ENCODE measurements at places on chromosomes 4 and X.

DNA sequence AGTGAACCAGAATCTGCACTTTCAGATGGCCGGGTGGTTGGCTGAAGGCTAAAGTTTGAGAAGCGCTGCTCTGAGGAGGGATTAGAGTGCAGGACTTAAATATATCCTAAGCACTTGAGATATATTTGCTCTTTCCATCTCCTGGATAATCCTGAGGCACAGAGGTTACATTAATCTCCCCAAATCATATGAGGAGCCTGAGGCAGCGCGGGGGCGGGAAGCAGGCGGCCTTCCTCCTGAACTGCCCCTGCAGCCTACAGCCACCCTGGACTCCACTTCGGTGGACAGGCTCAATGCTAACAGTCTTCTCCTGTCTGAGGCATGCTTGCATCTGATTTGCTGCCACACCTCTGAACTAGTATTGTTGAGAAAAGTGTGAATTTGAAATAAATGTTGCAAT, 72.5 kb downstream of the AFAP1 start:
- peaks cover 13% of the 10 kb centered on the region for H3K36me3 ChIP-seq
- no peak overlapping the region for H3K4me3 ChIP-seq
- DNase-seq: no peak
- H3K4me1 ChIP-seq: peaks cover 59% of the 10 kb centered on the region
- no peak overlapping the region for H3K27ac ChIP-seq

DNA sequence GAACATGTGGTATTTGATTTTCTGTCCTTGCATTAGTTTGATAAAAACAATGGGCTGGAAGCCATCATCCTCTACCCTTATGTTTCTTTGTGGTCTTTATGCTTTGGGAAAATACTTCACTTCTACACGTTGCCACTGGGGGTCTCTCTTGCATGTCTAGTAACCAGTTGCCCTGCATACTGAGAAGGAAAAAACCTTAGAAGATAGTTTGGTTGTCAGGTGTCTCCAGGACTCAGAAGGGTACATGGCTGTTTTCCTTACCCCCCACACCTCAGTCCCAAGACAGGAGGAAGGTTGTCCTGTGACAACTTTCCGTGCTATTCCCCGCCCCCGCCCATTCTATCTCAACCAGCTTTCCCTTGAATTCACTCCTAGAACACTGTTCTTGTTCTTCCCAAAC, 62.1 kb upstream of the LANCL3 start:
- H3K36me3 ChIP-seq: no peaks in the 10 kb centered on the region
- no peak overlapping the region for H3K4me3 ChIP-seq
- no peak overlapping the region for H3K27ac ChIP-seq
- no peak for DNase-seq

DNA sequence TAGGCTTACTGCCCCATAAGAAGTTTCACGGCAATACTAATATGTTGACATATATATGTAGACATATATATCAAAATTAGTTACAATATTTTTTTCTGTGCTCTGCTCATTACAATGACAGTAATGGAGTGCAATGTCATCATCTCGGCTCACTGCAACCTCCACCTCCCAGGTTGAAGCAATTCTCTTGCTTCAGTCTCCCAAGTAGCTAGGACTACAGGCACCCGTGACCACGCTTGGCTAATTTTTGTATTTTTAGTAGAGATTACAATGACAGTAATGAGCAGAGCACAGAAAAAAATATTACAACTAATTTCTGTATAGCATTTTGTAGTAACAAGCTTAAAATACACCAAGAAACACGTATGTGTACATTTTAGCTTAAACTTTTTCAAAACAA, 7.6 kb downstream of the EIF4E start:
- no peak for DNase-seq
- no peaks in the 10 kb centered on the region for H3K27me3 ChIP-seq
- H3K27ac ChIP-seq: no peak overlapping the region
- H3K36me3 ChIP-seq: no peaks in the 10 kb centered on the region
- H3K4me1 ChIP-seq: no peaks in the 10 kb centered on the region
- H3K4me3 ChIP-seq: no peak overlapping the region

DNA sequence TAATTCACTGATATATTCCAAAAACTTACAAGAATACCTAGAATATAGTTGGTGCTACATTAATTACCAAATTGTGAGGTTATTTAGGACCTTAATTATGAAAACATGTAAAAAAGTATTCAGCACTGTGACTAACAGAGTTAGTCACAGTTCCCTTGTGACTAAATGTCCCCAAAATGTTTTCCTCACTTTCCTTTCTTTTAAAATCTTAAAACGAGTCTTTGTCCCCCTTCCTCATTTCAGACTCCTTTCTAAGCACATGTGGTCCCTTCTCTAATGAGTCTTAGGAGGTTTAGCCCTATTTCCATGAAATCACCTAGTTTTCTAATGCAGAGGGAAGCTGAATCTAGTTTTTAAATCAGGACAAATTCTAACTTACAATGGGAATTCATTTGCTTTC, 175.0 kb downstream of the PPP3CA start:
- H3K36me3 ChIP-seq: no peaks in the 10 kb centered on the region
- no peak overlapping the region for H3K27ac ChIP-seq
- no peaks in the 10 kb centered on the region for H3K4me1 ChIP-seq

- no peaks in the 10 kb centered on the region for H3K4me1 ChIP-seq
- peaks cover 3% of the 10 kb centered on the region for H3K27me3 ChIP-seq
- DNase-seq: no peak
Measured at GRCh38 chrX:19177721-19178120, 55.5 kb upstream of the ADGRG2 start.

GRCh38 chr4:20323991-20324390, 72.3 kb downstream of the SLIT2 start:
- no peak for DNase-seq
- no peak overlapping the region for H3K27ac ChIP-seq
- H3K27me3 ChIP-seq: no peaks in the 10 kb centered on the region
- H3K36me3 ChIP-seq: no peaks in the 10 kb centered on the region

DNA sequence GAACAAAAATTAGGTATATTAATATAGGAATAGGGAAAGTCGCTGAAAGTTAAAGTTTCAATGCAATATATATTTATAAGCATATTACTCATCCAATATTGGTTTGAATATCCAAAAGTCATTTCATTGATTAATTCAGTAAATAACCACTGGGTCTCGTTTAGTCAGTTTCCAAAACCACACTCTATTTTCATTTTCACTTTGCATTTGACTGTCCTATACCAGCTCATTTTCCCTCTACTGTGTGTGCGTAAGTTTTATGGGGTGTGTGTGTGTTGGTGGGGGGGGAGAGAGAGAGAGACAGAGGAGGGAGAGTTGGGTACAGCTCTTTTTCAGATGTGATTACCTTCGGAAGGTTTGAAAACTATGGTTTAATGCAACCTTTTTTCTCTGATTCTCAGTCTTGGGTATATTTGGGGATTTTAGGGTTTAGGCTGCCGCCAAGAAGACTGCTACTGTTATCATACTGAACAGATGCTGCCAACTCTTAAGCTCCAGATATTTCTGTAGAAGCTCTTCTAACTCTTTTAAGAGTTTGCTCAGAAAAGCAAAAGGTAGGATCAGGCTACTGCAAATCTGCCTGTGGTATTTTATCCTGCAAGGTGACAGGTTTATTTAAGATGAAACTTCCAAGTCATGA, 1427.4 kb downstream of the PCDH7 start:
- H3K27ac ChIP-seq: no peak overlapping the region
- no peaks in the 10 kb centered on the region for H3K27me3 ChIP-seq
- H3K4me3 ChIP-seq: no peak overlapping the region
- H3K4me1 ChIP-seq: no peaks in the 10 kb centered on the region
- no peak for DNase-seq

GRCh38 chr4:175176710-175177109, 258.6 kb downstream of the ADAM29 start:
- DNase-seq: no peak
- H3K4me3 ChIP-seq: no peak overlapping the region
- no peak overlapping the region for H3K27ac ChIP-seq
- H3K36me3 ChIP-seq: no peaks in the 10 kb centered on the region
- no peaks in the 10 kb centered on the region for H3K27me3 ChIP-seq

GRCh38 chrX:109830157-109830703, 97.2 kb upstream of the ACSL4 start:
- H3K27ac ChIP-seq: no peak overlapping the region
- no peak for DNase-seq
- H3K4me1 ChIP-seq: no peaks in the 10 kb centered on the region
- no peaks in the 10 kb centered on the region for H3K27me3 ChIP-seq
- no peak overlapping the region for H3K4me3 ChIP-seq

- no peak overlapping the region for H3K27ac ChIP-seq
- no peaks in the 10 kb centered on the region for H3K27me3 ChIP-seq
- H3K4me1 ChIP-seq: no peaks in the 10 kb centered on the region
- H3K4me3 ChIP-seq: no peak overlapping the region
Measured at GRCh38 chr4:22668702-22669101, 24.0 kb upstream of the GBA3 start.

GRCh38 chr4:52592287-52592686, 66.8 kb downstream of the USP46 start:
- no peak overlapping the region for H3K4me3 ChIP-seq
- no peaks in the 10 kb centered on the region for H3K4me1 ChIP-seq
- no peak overlapping the region for H3K27ac ChIP-seq
- H3K36me3 ChIP-seq: peaks cover 3% of the 10 kb centered on the region
- DNase-seq: no peak

GRCh38 chrX:17374619-17375366, at the start of gene NHS:
TSS of gene NHS (plus strand) at chrX:17375200. CDS start at chrX:17375758, 558 bp downstream.
- peak within 1 kb of the TSS; percentile 83 for H3K4me3 ChIP-seq
- no peak within 1 kb of the TSS for H3K27ac ChIP-seq

- H3K36me3 ChIP-seq: peaks cover 2% of the 10 kb centered on the region
- no peaks in the 10 kb centered on the region for H3K4me1 ChIP-seq
- H3K4me3 ChIP-seq: no peak overlapping the region
- H3K27me3 ChIP-seq: no peaks in the 10 kb centered on the region
- no peak for DNase-seq
- H3K27ac ChIP-seq: no peak overlapping the region
Measured at GRCh38 chrX:107552930-107553329, 75.4 kb upstream of the PRPS1 start.

DNA sequence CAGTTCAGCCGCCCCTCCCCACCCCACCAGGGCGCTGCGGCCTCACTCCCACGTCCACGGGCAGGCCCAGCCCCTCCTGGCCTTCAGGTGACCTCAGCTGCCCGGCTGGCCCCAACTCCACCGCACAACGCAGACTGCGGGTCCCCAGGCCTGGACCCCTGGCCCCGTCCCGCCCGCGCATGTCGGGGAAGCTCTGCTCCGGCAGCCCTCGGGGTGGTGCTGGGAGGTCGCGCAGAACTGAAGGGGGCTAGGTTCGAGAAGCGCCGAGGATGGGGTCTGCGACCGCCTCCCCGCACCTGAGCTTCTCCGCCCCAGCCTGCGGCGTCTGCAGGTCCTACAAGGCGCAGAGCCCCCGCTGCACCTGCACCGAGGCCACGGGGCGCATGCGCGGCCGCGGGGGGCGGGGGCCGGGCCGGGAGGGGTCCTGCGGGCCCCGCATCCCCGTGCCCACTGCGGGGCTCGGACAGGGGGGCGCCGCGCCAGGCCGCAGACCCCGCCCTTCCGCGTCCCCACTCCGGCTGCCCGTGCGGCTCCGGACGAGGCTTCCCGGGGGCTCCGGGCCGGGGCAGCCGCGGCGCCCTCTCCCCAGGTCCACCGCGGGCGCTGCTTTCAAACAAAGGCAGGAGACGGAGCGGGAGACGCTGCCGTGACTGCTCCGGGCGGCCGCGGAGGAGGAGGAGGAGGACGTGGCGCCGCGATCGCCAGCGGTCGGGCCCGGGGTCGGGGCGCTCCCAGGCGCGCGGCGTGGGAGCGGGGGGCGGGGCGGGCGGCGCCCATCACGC, 672 bp upstream of the NAT8L start:
- H3K4me1 ChIP-seq: no peaks in the 10 kb centered on the region
- H3K36me3 ChIP-seq: peaks cover 5% of the 10 kb centered on the region
- H3K4me3 ChIP-seq: no peak overlapping the region

- peaks cover 17% of the 10 kb centered on the region for H3K4me1 ChIP-seq
- peaks cover 2% of the 10 kb centered on the region for H3K27me3 ChIP-seq
- no peak overlapping the region for H3K4me3 ChIP-seq
Measured at GRCh38 chr4:145736241-145736831, 56.4 kb downstream of the C4orf51 start.

- peak overlapping the region; percentile 49 for H3K4me3 ChIP-seq
- peaks cover 11% of the 10 kb centered on the region for H3K27me3 ChIP-seq
- peaks cover 49% of the 10 kb centered on the region for H3K4me1 ChIP-seq
- H3K27ac ChIP-seq: peak overlapping the region; percentile 89
Measured at GRCh38 chr4:152991398-152991797, 55.3 kb downstream of the FHDC1 start.

DNA sequence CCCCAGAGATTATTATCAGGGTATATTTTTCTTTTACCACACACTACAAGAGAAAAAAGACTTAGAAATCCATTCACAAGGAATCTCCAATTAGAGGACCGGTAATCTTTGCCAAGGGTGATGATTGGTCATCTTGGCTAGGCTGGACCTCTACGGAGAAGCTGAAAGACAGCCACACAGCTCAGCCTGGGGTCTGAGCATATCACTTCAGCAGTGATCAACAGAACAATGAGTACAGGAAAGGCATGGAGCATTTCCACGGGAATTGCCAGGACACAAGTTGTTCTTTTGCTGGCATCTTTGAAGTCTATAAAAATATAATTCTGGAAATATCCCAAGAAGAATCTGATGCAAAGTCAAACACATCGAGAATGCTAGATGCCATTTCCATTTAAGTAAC, 191.5 kb downstream of the TENM3 start:
- H3K36me3 ChIP-seq: no peaks in the 10 kb centered on the region
- no peak overlapping the region for H3K4me3 ChIP-seq
- H3K27me3 ChIP-seq: peaks cover 2% of the 10 kb centered on the region
- no peaks in the 10 kb centered on the region for H3K4me1 ChIP-seq
- no peak overlapping the region for H3K27ac ChIP-seq
- no peak for DNase-seq

DNA sequence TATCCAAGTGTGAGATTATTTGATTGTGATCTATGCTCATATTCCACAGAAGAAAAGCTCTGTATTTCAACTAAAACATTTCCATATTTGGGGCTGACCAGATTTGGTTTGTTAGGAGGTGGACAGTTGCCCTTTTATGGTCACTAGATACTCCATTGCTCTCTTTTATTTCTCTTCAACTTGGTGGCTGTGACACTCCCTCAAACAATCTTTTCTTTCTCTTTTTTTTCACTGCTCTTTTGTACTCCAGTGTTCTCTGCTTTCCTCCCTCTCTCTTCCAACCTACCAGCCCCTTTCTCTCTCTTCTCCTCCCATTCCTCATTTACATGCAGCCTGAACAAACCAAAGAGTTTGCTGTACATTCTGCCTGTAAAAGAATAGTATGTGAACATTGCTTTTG, 48.8 kb downstream of the RBPJ start:
- no peak overlapping the region for H3K4me3 ChIP-seq
- peaks cover 33% of the 10 kb centered on the region for H3K4me1 ChIP-seq
- no peaks in the 10 kb centered on the region for H3K27me3 ChIP-seq
- no peak for DNase-seq
- H3K36me3 ChIP-seq: no peaks in the 10 kb centered on the region

GRCh38 chr4:82371497-82371896, 2.3 kb downstream of the HNRNPD start:
- H3K27ac ChIP-seq: peak overlapping the region; percentile 80
- H3K4me1 ChIP-seq: peaks cover 18% of the 10 kb centered on the region
- no peaks in the 10 kb centered on the region for H3K36me3 ChIP-seq
- peak overlapping the region; percentile 100 for H3K4me3 ChIP-seq
- H3K27me3 ChIP-seq: peaks cover 12% of the 10 kb centered on the region
